Naive thymus-derived CD4-positive, alpha-beta T cell (primary cell): ENCODE measurements at places on chromosomes 16 and 17. TPM values are rescaled to one million over a fixed set of nuclear protein-coding genes. Genes with fewer than 3 reads are reported as not detected.

- no peaks in the 10 kb centered on the region for H3K36me3 ChIP-seq
- H3K4me1 ChIP-seq: no peaks in the 10 kb centered on the region
These were observed 16.9 kb downstream of the GRIN2C start for GRCh38 chr17:74842599-74843351.

- no peaks in the 10 kb centered on the region for H3K36me3 ChIP-seq
- H3K27me3 ChIP-seq: no peaks in the 10 kb centered on the region
- no peak for DNase-seq
- no peaks in the 10 kb centered on the region for H3K4me1 ChIP-seq
- no peak overlapping the region for H3K27ac ChIP-seq
These were observed 114.9 kb upstream of the CDH5 start for GRCh38 chr16:66251476-66252160.

DNA sequence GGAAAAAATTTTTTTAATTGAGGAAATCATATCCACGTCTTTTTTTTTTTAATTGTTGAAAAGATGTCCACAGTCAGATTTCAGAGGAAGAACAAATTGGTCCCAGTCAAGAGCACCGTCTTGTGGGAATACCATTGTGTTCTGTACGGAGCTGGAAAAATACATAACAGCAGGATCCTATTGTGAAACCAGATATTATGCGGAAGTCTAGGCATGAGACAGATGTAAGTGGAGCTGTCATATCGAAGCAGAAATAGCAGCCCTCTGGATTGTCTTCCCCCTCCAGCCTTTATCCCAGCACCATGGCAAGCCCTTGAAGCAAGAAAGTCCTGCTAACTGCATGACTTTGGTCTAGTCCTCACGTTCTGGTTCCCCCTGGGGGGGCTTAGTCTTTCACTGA lies 391.6 kb upstream of the ASIC2 start:
- no peaks in the 10 kb centered on the region for H3K27me3 ChIP-seq
- H3K4me3 ChIP-seq: no peak overlapping the region
- no peaks in the 10 kb centered on the region for H3K4me1 ChIP-seq

Gene RPH3AL
- 0.84 TPM for polyA plus RNA-seq

Gene CA4
- not detected for polyA plus RNA-seq

Gene ABCC12
- not detected for polyA plus RNA-seq

- H3K27me3 ChIP-seq: no peaks in the 10 kb centered on the region
- H3K36me3 ChIP-seq: no peaks in the 10 kb centered on the region
- DNase-seq: no peak
- no peaks in the 10 kb centered on the region for H3K4me1 ChIP-seq
- no peak overlapping the region for H3K4me3 ChIP-seq
- no peak overlapping the region for H3K27ac ChIP-seq
These were observed 75.1 kb downstream of the MARF1 start for GRCh38 chr16:15567823-15568222.

GRCh38 chr17:51402899-51403298 lies 142.6 kb downstream of the UTP18 start:
- no peak for DNase-seq
- no peaks in the 10 kb centered on the region for H3K27me3 ChIP-seq
- H3K4me3 ChIP-seq: no peak overlapping the region
- H3K36me3 ChIP-seq: no peaks in the 10 kb centered on the region

GRCh38 chr16:59161679-59162078 lies 427.6 kb upstream of the GOT2 start:
- H3K36me3 ChIP-seq: no peaks in the 10 kb centered on the region
- no peak overlapping the region for H3K4me3 ChIP-seq
- H3K4me1 ChIP-seq: no peaks in the 10 kb centered on the region
- no peak overlapping the region for H3K27ac ChIP-seq
- no peaks in the 10 kb centered on the region for H3K27me3 ChIP-seq

Gene ZKSCAN2
- 1.5 TPM for polyA plus RNA-seq

- H3K36me3 ChIP-seq: no peaks in the 10 kb centered on the region
- no peaks in the 10 kb centered on the region for H3K27me3 ChIP-seq
- H3K4me1 ChIP-seq: peaks cover 5% of the 10 kb centered on the region
- DNase-seq: no peak
- no peak overlapping the region for H3K27ac ChIP-seq
- no peak overlapping the region for H3K4me3 ChIP-seq
These were observed 2.8 kb upstream of the KDM6B start for GRCh38 chr17:7831233-7831632.

Gene G6PC1
- not detected for polyA plus RNA-seq

DNA sequence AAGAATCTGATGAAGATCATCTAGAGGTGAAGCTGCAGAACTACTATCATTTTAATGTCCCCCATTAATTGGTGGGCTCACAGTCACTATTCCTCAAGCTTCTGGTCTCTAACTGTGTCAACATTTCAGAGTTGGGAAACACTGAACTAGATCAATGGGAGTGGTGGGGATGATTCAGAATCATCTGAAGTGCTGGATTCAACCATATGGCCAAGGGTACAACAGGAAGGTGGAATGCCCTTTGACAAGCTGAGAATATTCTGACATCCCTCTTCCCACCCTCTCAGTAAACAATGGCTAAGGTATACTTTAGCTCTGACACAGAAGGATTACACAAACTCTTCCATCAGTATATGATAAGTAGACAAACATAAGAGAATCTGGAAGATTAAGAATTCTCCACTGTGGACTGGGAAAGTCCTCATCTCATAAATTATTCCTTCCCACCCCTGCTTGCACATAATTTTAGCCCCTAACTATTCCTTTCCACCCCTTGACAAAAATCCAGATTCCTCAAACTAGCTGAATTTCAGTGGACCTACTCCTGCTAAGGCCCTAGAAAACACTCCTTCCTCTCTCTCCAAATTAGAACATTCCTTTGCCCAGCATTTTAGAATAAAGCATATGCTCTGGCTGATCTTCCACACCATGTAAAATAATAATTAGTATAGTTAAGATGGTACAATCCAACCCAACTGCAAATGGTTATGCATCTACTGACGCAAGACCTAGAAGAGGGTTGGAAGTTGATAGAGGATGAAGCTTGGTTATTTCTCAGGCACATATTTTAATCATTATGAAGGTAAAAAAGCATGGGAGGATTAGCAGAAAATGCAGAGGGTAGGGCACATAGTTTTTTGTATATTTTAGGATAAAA lies 16.3 kb upstream of the RFFL start:
- no peaks in the 10 kb centered on the region for H3K27me3 ChIP-seq
- H3K36me3 ChIP-seq: no peaks in the 10 kb centered on the region
- no peak for DNase-seq
- H3K4me1 ChIP-seq: peaks cover 43% of the 10 kb centered on the region
- no peak overlapping the region for H3K4me3 ChIP-seq
- no peak overlapping the region for H3K27ac ChIP-seq

DNA sequence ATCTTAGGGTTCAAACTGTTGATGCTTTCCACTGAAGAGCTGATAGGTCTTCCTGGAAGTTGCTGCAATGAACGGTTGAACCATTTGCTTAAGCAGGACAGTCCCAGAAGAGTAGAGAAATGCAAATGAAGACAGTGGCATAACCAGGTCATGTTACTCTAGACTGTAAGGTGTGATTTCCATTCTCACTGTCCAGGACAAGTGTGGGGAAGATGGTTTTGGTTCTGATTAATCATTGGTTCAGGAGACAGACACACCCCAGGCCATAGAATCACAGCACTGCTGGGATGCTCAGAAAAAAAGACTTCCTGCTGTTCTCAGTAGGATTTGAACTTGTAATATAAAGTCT lies 34.8 kb upstream of the XYLT2 start:
- H3K36me3 ChIP-seq: no peaks in the 10 kb centered on the region
- DNase-seq: no peak
- no peak overlapping the region for H3K4me3 ChIP-seq
- no peaks in the 10 kb centered on the region for H3K4me1 ChIP-seq
- no peak overlapping the region for H3K27ac ChIP-seq

Gene CTF1
- not detected for polyA plus RNA-seq

DNA sequence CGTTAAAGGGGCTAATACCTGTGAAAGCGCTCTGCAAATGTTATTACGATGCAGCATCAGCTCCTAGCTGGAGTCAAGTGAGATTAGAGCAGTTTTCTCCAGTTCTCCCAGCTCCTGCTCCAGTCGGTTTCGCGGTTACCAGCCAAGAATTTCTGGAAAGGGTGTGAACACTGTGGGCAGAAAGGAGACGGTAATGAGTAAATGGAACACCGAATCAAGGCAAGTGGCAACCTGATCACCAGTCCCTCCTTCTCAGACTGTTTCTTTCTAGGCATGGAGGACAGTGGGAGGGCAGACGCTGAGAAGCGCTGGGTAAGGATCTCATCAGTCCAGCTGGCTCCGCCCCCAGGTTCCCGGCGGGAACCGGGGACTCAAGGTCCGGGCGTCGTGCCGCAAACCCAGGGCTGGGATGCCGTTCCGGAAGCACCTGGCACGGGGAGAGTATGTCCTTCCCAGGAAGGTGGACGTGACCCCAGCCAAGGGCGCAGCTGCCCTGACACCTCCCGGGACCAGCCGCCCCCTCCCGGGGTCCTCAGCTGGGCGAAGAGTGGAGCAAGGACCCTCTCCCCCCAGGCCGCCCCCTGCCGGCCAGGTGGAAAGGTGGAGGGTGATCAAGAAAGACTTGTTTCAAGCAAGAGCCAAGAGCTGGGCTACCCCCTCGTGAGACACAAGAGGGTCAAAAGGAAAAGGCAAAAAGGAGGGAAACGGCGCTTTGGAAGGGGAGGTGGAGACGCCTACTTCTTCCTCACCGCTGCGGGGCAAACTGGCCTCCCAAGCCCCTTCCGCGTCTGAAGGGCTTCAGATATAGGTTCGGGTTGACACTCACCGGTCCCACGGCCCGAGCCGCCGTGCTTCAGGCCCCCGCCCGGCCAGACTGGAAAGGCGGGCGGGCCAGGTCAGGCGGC lies 481 bp downstream of the MYO19 start:
- peak; percentile 33 for DNase-seq
- peak overlapping the region; percentile 97 for H3K27ac ChIP-seq
- peaks cover 6% of the 10 kb centered on the region for H3K4me1 ChIP-seq

DNA sequence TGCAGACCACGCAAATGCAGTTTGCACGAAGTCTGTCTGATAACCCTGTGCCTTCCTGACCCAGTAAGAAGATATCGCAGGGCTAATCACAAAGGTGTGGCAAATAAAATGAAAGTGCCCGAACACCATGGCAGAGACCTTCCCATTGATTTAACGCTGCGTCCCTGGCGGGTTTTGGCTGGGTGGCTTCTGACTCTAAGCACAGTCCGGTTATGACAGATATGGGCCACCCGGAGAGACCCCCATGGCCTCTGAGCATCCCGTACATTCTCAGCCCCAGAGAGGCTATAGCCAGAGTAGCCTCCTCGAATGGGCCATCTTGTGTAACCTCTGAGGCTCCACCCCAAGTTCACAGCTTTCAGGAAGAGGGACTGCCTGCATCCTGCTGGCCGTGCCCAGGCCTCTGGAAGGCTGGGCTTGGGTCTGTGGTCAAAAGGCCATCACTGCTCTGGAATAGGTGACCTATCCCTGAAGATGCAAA lies 5.5 kb downstream of the FOXC2 start:
- H3K27me3 ChIP-seq: peaks cover 11% of the 10 kb centered on the region
- no peak overlapping the region for H3K27ac ChIP-seq
- no peak for DNase-seq
- H3K4me1 ChIP-seq: no peaks in the 10 kb centered on the region

DNA sequence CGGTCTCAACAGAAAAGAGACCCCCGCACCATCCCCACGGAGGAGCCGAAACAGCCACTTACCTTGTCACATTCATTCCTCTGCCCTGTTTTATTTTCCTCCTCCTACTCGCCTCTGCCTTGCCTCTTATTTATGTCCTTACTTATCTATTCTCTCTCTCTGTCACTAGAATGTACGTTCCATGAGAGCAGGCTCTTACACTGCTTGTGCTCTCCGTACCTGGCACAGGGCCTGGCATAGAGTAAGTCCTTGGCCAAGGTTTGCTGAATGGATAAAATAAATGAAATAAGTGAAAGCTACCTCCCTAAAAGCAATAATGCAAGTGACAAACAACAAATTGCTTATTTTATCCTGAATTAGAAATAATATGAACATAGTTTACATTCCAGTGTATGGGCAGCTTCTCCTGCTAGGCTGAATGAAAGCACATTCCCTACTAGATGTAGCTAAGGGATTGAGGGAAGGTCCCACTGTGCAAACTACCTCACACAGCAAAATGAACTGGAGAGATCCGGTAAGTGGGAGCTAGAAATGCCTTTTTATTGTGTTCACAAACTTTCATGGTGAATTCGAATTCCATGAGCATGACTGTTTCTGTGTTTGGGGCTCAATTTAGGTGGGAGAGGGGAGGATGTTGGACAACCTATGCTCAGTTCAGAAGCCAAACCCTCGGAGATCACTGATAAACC lies 173.1 kb downstream of the PARN start:
- no peaks in the 10 kb centered on the region for H3K4me1 ChIP-seq
- no peaks in the 10 kb centered on the region for H3K27me3 ChIP-seq
- DNase-seq: no peak
- no peak overlapping the region for H3K4me3 ChIP-seq

DNA sequence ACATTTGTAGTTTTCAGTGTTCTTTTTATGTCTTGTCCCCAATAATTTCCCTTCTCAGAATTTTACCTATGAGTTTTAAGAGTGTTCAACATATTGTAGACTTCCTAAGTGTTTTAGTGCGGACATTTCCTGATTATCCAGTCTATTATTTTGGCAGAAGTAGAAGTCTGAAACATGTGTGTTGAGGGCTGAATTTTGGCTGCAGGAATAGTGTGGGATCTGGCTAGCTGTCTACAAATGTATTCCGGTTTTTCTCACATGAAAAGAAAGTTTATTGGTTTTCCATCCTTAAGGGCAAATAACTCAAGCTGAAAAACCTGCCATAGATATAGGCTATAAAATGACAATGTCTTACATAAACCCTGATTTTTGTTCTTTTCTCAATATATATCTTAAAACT lies 33.0 kb upstream of the CA10 start:
- H3K4me3 ChIP-seq: no peak overlapping the region
- H3K27me3 ChIP-seq: no peaks in the 10 kb centered on the region
- DNase-seq: no peak

Gene CACNG1
- polyA plus RNA-seq: not detected

Gene KRTAP4-9
- not detected for polyA plus RNA-seq

DNA sequence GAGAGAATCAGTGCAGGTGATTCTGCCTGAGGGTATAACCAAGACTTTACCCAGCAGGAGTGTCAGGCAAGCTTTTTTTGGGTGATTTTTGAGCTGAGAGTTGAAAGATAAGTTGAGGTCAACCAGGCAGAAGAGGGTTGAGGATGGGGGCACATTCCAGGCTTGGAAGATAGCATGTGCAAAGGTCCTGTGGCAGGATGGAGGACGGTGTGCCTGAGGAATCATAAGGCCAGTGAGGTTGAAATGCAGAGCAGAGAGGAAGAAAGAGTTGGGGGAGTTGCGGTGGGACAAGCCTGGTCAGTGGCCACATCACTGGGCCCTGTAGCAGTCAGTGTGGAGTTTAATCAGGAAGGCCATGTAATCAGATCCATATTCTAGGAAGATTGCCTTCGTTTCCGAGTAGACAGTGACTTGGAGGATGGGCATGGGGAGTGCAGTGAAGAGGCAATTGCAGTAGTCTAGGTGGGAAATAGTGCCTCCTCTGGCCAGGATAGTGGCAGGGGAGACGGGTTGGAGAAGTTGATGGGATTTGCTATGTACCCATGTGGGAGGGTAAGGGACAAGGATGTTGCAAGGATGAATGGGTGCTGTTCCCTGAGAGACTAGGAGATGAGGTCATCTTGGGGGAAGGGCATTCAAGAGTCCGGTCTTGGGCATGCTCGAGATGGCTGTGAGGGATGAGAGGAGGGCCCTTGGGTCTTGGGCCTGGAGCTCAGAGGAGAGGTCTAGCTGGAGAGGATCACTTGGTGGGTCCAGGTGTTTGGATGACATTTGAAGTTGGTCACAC lies 3.9 kb downstream of the PLEKHG4 start:
- peaks cover 19% of the 10 kb centered on the region for H3K4me1 ChIP-seq
- peaks cover 28% of the 10 kb centered on the region for H3K36me3 ChIP-seq
- no peaks in the 10 kb centered on the region for H3K27me3 ChIP-seq
- H3K4me3 ChIP-seq: no peak overlapping the region
- H3K27ac ChIP-seq: no peak overlapping the region
- no peak for DNase-seq

- no peak overlapping the region for H3K27ac ChIP-seq
- no peak overlapping the region for H3K4me3 ChIP-seq
- no peak for DNase-seq
- peaks cover 13% of the 10 kb centered on the region for H3K4me1 ChIP-seq
These were observed 3.6 kb upstream of the ALOX12B start for GRCh38 chr17:8091033-8091687.
